ENCODE measurements at places on chromosomes 16 and 17. TPM values are rescaled to one million over a fixed set of nuclear protein-coding genes. Genes with fewer than 3 reads are reported as not detected.

The CANT1 gene
- polyA plus RNA-seq: 61.6 TPM

The CACNG3 gene
- not detected for polyA plus RNA-seq

DNA sequence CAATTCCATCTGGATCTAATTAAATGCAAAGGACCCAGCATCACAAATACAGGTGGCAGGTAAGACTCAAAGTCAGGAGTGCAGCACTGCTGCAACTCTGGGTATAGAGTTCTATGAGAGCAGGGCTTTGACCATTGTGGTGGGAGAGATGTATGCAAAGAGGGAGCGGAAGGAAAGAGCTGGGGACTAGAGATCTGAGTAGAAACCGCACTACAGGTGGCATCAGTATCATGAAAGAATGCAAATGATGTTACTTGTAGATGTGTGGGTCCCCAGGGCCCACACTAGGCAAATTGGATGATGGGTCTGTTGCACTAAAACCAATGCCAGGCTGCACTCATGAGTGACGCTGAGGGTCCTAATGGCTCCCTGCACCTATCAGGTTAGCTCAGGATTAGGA lies 287.1 kb upstream of the ASIC2 start:
- DNase-seq: no peak

GRCh38 chr16:58034774-58035173 lies 9.2 kb downstream of the MMP15 start:
- no peak for DNase-seq

GRCh38 chr17:13704333-13704732 lies 102.6 kb upstream of the HS3ST3A1 start:
- no peak for DNase-seq

Data from AG04450 (cell line).